Stimulated activated CD4-positive, alpha-beta T cell treated with anti-CD3 and anti-CD28 coated beads, Interleukin-1b, Interleukin-23, amount 100 ng/mL, for 1 hour (primary cell): ENCODE measurements at places on chromosomes 12 and 14.

GRCh38 chr14:64815257-64815656 is 64.5 kb downstream of the SPTB start:
- DNase-seq, result no peak

DNA sequence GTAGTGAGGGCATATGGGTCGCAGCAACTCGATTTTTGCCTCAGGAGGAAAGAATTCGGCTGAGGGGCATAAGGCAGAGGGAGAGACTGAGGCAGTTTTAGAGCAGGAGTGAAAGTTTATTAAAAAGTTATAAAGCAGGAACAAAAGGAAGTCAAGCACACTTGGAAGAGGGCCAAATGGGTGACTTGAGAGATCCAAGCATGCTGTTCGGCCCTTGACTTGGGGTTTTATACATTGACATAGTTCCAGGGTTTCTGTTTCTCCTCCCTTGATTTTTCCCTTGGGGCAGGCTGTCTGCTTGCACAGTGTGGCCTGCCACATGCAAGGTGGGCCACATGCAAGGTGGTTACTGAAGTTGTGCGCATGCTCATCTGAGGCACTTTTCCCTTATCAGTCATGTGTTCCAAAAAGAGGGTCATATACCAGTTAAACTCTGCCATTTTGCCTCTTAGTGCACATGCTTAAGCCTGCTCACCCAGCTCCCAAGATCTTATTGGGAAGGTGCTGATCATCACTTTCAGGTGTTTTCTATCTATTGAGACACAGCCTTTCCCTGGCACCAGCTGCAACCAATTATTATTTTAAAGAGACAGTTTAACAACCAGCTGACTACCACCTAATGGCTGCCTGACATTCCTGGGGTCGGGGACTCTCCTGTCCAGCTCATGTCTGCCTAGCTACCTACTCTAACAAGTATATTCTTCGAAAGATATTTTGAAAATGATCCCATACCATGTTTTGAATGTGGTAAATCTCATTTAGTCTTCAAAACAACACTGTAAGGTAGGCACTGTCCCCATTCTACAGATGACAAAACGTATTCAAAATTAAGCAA is 19.9 kb downstream of the PTGER2 start:
- DNase-seq, result no peak

GRCh38 chr14:22667881-22668280 is 23.7 kb upstream of the OR6J1 start:
- DNase-seq, result no peak

- no peak for DNase-seq
Measured at GRCh38 chr12:59734371-59734770, 138.5 kb downstream of the SLC16A7 start.

GRCh38 chr14:92718664-92719063 is 29.8 kb downstream of the LGMN start:
- no peak for DNase-seq

DNA sequence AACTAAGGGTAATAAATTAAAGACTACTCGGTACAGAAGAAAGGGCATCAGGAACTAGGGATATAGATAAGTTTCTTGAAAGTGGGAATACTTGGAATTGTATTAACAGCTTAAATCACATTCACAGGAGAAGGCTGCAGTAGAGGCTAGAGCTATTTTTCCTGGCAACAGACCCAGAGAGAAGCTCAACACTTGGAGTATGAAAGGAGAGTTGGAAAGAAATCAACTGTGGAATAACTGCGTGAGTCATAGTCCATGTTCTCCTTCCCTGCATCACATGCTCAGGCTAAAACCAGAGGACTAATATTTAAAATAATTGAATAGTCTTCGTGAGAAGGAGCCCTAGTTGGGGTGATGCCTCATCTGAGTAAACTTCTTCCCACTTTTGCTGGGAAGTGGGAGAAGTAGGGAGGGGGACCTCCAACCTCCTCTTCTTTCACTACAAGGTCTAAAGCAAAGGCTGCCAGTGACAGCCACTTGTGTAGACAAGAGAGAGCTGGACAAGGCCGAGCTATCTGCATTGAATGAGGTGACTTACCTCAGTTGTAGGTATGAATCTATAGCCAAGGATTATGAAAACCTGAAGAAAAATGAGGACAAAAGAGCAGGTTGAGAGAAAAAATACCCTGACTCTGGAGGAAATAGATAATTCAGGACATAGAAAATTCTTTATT is 32.7 kb downstream of the DYRK2 start:
- no peak for DNase-seq

- no peak for DNase-seq
Measured at GRCh38 chr14:61553730-61554641, 141.3 kb upstream of the HIF1A start.
